ENCODE measurements at places on chromosomes 3 and 15.
A peak's percentile ranks its signal among the peaks of the same experiment; 100 is the strongest.

GRCh38 chr3:64167351-64167750 lies 57.9 kb downstream of the PRICKLE2 start:
- no peak for DNase-seq

DNA sequence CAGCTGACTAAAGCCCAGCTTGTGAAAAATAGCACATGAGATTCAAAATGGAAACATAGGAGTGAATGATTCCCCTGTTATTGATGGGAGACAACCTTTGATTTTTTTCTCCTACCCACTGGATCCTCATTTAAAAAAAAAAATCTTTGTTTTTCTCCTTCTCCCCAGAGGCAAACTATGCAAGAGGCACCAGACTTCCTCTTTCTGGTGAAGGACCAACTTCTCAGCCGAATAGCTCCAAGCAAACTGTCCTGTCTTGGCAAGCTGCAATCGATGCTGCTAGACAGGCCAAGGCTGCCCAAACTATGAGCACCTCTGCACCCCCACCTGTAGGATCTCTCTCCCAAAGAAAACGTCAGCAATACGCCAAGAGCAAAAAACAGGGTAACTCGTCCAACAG lies 2.6 kb downstream of the CACNA1D start:
- DNase-seq: no peak

DNA sequence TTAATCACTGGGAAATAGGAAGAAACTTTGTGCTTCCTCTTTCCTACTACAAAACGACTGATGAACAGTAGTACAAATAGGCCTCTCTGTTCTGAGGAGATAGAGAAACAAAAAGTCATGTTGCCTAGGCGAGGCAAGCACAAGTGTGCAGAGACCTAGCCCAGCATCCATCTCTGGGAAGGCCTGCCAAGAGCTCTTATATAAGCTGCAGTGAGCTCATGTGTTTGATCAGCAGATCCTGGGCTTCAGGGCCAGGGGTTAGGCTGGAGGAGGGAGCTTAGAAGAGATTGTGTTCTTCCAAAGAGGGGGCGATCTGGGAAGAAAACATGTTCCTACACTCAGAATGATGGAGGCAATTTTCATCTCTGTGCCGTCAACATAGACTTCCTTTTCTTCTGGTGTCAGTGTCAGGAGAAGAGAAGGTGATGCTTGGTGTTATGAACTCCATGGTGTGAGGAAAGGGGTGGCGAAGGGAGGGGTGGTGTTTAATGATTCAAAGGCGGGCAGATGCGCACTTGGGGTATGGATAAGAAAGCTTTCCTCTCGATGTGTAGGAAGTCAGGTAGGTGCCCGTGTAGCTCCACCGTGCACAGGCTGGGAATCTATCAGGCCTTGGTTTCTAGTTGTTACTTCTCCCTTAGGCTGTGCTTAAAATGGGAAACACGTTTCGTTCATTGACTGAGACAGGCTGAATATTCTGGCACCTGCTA lies 29.5 kb upstream of the ETV5 start:
- DNase-seq: no peak

- DNase-seq: no peak
Measured at GRCh38 chr3:69251078-69251805, 128.8 kb upstream of the LMOD3 start.

GRCh38 chr3:71010726-71011455 lies 572.6 kb downstream of the FOXP1 start:
- peak; percentile 46 for DNase-seq

- DNase-seq: no peak
Measured at GRCh38 chr3:72337480-72337855, 510.8 kb downstream of the SHQ1 start.

- no peak for DNase-seq
Measured at GRCh38 chr3:130569461-130570365, 52.7 kb downstream of the COL6A6 start.

GRCh38 chr3:72632129-72632528 lies 216.1 kb downstream of the SHQ1 start:
- no peak for DNase-seq

GRCh38 chr3:156216852-156217251 lies 96.5 kb downstream of the KCNAB1 start:
- DNase-seq: peak; percentile 15

DNA sequence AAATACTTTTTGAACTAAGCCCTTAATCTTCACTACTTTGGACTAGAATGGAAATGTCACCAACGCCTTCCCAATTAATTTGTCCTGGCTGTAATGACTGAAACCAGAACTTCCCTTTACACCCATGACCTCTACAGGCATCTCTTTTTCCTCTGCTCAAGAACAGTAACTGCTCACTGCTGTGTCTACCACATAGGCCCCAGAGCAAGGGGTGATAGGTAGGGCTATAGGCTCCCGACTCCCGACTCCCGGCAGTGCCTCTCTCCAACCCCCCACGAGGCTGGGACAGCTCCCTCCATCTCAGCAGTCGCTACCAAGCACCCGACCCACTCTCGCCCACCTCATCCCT lies 384 bp upstream of the LEKR1 start:
- DNase-seq: no peak

DNA sequence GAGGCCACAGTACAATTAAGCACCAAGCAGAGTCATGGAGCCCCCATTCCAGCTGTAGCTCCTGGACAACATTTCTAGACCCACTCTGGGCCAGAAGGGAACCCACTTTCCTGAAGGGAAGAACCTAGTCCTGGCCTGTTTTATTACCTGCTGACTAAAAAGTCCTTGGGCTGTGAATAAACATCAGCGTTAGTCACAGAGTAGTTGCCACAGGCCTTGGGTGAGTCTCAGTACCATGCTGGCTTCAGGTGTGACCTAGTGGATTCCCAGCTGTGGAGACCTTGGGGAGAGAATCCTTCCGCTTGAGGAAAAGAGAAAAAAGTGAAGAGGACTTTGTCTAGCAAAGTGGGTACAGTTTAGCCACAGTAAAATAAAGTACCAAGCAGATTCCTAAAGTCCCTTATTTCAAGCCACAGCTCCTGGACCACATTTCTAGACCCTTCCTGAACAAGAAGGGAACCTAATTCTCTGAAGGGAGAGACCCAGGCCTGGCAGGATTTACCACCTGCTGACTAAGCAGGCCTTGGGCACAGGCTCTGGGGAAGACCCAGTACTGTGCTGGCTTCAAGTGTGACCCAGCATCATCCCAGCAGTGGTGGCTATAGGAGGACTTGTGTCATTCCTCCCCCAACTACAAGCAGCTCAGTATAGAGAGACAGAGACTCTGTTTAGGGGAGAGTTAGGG lies 118.3 kb upstream of the KCNH8 start:
- DNase-seq: no peak

DNA sequence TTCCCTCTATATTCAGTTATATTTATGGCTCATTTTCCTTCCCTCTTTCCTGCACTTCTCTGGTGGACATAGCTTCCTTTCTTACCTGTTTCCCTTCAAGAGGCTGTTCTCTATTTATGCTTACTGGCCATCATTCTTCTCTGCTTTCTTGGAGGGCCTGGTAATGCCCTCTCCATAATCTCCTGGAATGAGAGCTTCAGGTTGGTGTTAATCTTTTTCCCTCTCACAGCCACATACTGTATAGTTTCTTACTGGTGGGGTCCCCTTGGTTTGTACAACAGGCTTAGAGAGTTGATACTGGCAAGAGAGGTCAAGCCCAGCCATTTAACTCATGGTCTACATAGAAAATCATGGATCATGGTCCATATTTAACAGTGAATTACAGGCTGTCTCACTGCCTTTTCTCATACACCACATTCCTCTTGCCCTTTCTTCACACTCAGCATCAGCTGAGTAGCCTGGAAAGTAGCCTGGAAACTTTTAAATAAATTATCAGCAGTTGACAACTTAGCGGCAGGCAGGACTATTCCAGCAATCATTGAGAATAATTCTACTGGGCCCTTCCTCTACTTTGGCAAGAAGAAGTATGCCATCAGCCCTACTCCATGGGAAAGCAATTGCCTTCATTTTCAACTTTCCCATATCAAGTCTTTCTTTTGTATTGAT lies 38.0 kb upstream of the DPH6 start:
- no peak for DNase-seq

- no peak for DNase-seq
Measured at GRCh38 chr3:178519701-178520100, 16.5 kb upstream of the KCNMB2 start.

DNA sequence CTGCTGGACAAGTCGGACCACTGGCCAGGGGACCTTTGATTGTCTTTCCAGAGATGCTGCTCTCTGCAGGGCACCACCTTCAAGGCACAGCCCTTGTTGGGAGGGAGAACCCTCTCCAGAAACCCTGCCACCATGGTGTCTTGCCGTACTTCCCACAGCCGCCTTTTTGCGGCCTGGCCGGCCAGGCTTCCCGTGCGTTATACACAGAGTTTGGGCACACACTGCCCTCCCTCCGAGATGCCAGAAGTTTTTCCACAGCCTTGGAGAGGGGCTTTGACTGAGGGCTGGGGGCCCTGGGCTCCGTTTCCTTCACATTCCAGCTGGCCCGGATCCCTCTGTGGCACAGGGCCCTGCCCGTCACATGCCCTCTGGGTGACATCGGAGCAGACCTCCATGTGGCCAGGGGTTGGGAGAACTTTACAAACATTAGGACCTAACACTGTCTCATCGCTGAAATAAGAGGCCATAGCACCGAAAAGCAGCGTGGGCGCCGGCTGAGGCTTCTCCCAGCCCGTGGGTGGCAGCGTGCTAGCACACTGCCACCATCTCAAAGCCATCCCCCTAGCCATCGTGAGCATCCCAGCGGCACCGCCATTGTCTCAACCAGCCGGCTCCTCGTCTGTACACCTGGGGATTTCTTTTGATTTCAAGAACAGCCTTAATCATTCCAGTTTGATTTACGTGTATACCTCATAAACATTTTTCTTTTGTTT lies 6.3 kb upstream of the APEH start:
- no peak for DNase-seq

DNA sequence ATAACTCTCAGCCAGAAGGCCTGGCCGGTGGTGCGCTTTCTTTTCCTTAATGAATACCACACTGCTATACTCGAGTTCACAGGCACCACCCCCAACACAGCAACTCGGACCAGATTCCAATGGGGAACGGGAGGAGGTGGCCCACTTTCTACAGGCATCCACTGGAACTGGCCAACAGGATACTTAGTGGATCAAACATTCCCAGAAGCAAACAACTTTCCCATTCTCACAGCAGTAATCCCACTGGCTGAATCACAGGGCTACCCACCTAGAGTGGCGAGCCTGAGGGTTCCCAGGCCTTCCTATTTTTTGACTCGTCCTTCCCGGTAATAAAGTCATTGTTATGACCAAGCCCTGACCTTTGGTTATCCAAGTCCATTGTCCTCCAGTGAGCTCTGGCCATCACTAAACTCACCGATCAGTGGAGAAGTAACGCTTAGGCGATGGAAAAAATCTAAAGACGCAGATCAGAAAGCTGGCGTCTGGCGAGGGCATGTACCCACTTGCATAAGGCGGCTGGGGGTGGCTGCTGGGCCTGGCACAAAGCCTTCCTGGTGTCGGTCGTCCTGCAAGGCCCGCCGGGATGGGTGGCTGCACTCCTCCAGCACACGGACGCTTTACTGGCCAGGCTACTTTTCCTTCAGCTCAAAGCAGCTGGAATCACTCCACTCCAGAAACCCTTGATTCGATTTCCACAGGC lies 1.2 kb downstream of the EOGT start:
- no peak for DNase-seq

GRCh38 chr15:74434263-74435136 lies 742 bp upstream of the SEMA7A start:
- no peak for DNase-seq
